Osteoblast (primary cell): ENCODE measurements at places on chromosomes 11 and 22.
A peak's percentile ranks its signal among the peaks of the same experiment; 100 is the strongest.

DNA sequence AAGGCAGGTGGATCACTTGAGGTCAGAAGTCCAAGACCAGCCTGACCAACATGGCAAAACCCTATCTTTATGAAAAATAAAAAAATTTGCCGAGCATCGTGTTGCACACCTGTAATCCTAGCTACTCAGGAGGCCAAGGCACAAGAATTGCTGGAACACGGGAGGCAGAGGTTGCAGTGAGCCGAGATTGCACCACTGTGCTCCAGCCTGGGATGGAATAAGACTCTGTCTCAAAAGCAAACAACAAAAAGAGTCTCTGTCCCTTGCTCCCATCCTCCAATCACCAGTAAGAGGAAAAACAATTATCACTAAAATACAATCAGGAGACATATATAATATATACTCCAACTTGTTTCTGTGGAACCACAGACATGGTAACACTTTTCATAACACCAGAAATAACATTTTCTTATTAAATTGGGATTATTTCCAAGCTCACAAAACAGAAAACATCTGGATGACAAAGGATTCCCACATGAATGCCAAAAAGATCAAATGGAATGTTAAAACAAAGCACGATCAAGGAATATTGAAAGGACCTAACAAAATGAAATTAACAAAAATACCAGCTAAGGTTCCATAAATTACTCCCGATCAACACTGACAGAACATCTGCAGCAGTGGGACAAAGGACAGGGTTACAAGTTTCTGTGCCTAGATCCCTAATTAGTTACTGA is 15.2 kb downstream of the FCHSD2 start:
- H3K27me3 ChIP-seq, result no peaks in the 10 kb centered on the region
- H3K36me3 ChIP-seq, result peaks cover 32% of the 10 kb centered on the region
- no peak overlapping the region for H3K27ac ChIP-seq
- peaks cover 3% of the 10 kb centered on the region for H3K4me1 ChIP-seq
- H3K4me3 ChIP-seq, result no peak overlapping the region

GRCh38 chr11:46726206-46726862 is 7.3 kb downstream of the F2 start:
- no peaks in the 10 kb centered on the region for H3K4me1 ChIP-seq
- no peaks in the 10 kb centered on the region for H3K36me3 ChIP-seq
- DNase-seq, result peak; percentile 45
- H3K27ac ChIP-seq, result no peak overlapping the region

DNA sequence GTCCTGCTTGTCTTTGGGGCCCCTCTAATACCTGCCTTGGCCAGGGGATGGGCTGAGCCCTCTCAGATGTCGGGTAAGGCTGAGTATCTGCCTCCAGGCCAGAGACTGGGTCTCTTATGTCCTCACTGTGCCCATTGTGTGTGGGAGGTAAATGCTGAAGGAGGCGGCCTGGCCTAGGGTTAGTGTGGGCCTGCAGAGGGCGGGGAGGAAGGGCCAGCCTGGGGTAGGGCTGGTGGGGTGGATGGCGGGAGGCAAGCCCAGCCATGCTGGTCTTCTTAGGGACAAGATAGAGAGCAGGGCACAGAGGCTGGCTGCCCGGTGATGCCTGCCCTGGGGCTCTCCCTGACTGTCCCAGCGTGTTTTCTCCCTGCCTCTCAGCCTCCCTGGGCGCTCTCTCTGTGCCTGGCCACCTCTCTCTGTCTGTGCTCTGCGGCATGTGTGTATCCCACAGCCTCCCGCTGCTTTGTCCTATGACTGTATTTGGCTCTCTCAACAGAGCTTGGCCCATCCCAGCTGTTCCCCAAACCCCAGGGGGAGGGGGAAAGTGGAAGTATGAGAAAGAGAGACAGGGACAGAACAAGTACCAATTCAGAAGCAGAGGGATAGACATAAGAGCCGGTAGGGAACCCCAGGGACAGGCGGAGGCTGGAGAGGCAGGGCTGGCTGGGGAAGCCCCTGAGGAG is 57.0 kb downstream of the PDE2A start:
- H3K4me3 ChIP-seq, result no peak overlapping the region
- no peaks in the 10 kb centered on the region for H3K4me1 ChIP-seq
- H3K27ac ChIP-seq, result no peak overlapping the region
- no peaks in the 10 kb centered on the region for H3K36me3 ChIP-seq
- peak; percentile 92 for DNase-seq

GRCh38 chr11:10314199-10315072 is 9.6 kb downstream of the ADM start:
- H3K36me3 ChIP-seq, result no peaks in the 10 kb centered on the region
- no peak for DNase-seq
- H3K27ac ChIP-seq, result peak overlapping the region; percentile 10
- H3K4me1 ChIP-seq, result peaks cover 8% of the 10 kb centered on the region
- no peaks in the 10 kb centered on the region for H3K27me3 ChIP-seq

DNA sequence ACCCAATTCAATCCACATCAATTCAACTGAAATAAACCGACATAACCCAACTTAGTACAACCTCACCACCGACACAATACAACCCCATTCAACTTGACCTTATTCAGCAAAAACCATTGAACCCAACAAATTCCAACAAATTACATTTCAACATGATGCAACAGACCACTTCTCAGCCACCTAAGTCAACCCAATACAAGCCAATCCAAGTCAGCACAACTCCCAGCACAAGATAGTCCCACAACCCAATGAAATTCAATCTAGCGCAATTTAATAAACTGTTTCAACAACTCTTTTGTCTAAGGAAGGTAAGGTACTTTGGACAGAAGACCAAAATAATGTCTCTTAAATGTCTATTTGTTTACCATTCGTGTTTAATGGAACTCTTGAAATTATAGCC is 226.0 kb downstream of the MIAT start:
- no peak overlapping the region for H3K27ac ChIP-seq
- H3K27me3 ChIP-seq, result no peaks in the 10 kb centered on the region
- H3K4me3 ChIP-seq, result no peak overlapping the region
- DNase-seq, result no peak
- H3K36me3 ChIP-seq, result no peaks in the 10 kb centered on the region
- H3K4me1 ChIP-seq, result peaks cover 38% of the 10 kb centered on the region

DNA sequence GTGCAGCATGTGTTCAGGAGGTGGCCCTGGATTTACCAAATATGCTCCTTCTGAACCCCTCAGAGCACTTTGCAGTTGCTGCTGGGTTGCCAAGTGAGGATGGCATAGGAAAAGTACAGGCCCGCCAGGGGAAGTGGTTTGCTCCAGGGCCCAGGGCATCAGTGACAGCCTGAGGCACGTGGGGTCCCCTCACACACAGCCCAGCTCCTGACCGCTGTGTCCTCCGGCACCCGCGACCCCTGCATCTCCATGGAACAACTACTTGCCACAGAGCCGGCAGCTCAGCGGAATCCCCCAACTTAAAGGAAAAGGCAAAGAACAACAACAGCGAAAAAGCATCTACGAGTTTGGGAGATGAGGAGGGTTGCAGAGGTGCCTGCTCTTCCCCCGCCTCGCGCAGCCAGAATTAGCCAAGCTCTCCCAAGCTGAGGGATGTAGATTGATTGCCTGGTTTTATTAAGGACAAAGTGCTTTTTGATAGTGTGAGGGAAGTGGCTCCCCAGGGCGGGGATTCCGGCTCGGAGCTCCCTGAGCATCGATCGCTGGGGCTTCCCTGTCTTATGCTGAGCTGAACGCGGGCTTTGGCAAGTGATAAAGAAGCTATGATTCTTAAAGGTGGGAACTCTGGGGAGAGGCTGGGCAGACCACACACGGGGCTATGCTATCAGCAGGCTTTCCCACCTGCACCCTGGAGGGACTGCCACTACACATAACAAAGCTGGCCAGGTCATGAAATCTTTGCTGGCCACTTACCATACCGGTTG is 174.5 kb downstream of the CEP164 start:
- H3K27me3 ChIP-seq, result peaks cover 2% of the 10 kb centered on the region
- no peak for DNase-seq
- H3K4me3 ChIP-seq, result no peak overlapping the region
- H3K4me1 ChIP-seq, result no peaks in the 10 kb centered on the region
- no peak overlapping the region for H3K27ac ChIP-seq

DNA sequence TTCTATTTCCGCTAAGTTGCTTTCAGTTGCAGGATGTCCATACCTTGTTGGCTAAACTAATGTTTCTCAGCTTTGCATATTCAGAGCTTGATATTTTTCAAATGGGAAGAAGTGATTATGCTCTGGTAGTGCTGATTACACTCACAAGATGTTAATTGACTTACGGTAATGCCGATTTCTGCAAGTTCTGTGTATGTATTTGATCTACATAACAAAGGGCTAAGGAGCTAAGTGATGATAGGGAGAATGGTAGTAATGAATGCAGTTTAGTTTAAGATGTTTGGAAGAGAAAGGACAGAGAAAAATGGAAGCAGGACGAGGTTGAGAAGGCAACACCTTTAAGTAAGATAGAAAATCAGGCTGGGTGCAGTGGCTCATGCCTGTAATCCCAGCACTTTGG is 61.4 kb downstream of the FAM83F start:
- peaks cover 4% of the 10 kb centered on the region for H3K27me3 ChIP-seq
- H3K4me3 ChIP-seq, result no peak overlapping the region
- H3K27ac ChIP-seq, result no peak overlapping the region
- no peaks in the 10 kb centered on the region for H3K36me3 ChIP-seq
- no peaks in the 10 kb centered on the region for H3K4me1 ChIP-seq

DNA sequence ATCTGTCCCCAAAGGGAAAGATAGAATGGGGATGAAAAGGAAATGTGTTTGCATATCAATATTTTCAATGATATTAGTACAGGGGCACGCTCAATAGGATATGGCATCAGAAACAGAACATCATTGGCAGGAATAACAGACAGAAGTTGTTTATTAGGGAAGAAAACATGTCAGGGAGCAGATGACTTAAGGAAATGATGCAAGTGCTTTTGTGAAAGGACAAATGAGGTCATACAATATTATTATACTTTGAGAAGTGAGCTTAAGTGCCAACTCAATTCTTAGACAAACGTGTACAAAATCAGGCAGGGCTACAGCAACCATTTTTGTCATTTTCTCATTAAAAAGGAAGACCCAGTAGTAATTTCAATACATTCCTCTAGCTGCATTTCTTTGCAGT is 388.4 kb downstream of the SOX6 start:
- no peaks in the 10 kb centered on the region for H3K36me3 ChIP-seq
- H3K4me1 ChIP-seq, result peaks cover 26% of the 10 kb centered on the region
- no peak overlapping the region for H3K4me3 ChIP-seq
- DNase-seq, result no peak
- no peaks in the 10 kb centered on the region for H3K27me3 ChIP-seq
- H3K27ac ChIP-seq, result peak overlapping the region; percentile 92

DNA sequence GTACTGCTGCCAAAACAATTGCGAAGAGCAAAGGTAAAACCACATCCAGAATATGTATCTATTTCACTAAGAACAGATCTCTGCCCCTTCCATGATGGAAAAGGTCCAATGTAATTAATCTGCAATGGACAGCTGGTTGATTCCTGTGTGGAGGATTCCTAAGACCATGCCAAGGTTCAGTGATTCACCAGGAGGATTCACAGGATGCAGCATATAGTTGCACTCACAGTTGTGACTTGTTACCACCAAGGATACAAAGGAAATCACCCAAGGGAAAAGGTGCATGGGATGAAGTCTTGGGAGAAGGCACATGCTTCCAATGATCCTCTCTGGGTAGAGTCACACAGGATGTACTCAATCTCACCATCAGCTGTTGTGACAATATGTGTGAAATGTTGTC is 35.1 kb upstream of the CUL5 start:
- no peaks in the 10 kb centered on the region for H3K36me3 ChIP-seq
- no peak overlapping the region for H3K27ac ChIP-seq
- H3K27me3 ChIP-seq, result no peaks in the 10 kb centered on the region
- H3K4me1 ChIP-seq, result no peaks in the 10 kb centered on the region
- no peak overlapping the region for H3K4me3 ChIP-seq
- DNase-seq, result no peak

GRCh38 chr11:58927393-58928106 is 11.7 kb upstream of the GLYATL1 start:
- H3K4me1 ChIP-seq, result peaks cover 24% of the 10 kb centered on the region
- H3K4me3 ChIP-seq, result peak overlapping the region; percentile 41
- H3K27ac ChIP-seq, result no peak overlapping the region
- H3K36me3 ChIP-seq, result no peaks in the 10 kb centered on the region
- no peaks in the 10 kb centered on the region for H3K27me3 ChIP-seq

GRCh38 chr11:119584193-119585042 is 144.6 kb downstream of the NECTIN1 start:
- no peak overlapping the region for H3K27ac ChIP-seq
- H3K4me1 ChIP-seq, result peaks cover 12% of the 10 kb centered on the region
- peak; percentile 94 for DNase-seq

DNA sequence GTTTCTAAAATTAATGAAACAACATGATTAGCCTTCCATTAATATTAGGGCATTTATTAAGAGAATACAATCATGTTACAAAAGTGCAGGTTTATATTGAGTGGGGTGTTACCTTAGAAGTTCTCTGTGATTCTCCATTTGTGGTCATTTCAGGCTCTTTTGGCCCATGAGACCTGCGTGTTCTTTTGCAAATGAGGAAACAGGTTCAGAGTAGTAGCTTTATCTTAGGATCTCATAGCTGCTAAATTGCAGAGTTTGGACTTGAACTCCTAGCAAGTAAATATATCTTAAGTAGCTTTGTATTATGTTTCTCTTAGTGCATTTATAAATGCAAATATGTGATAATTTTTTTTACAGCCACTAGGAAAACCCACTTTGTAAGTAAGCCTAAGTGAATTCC is 18.3 kb downstream of the FAR1 start:
- no peaks in the 10 kb centered on the region for H3K36me3 ChIP-seq
- no peaks in the 10 kb centered on the region for H3K27me3 ChIP-seq
- no peak for DNase-seq
- H3K4me3 ChIP-seq, result no peak overlapping the region
- no peak overlapping the region for H3K27ac ChIP-seq
- no peaks in the 10 kb centered on the region for H3K4me1 ChIP-seq

DNA sequence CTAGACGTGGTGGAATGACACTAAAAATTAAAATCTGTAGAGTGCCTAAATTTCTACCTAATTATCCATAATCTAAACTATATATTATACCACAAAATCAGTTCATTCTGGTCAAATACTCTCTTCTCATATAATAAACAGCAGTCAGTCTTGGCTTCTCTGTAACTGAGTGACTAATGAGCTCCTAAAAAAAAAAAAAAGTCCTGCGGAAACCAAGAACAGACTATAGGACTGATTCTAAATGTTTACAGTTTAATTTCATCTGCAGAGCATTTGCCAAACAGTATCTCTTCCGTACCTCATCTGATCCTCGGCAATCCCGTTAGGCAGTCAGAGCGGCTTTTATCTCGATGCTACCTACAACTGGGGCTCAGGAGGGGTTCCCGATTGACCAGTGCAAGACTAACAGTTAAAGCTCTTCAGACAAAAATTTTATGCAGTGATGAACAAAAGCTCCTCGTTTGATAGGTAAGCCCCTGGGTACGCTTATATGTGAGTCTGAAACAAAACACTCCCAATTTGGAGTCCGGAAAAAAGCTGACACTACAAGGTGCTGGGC is 686 bp downstream of the KIF18A start:
- H3K4me3 ChIP-seq, result peak overlapping the region; percentile 85
- H3K36me3 ChIP-seq, result no peaks in the 10 kb centered on the region
- no peaks in the 10 kb centered on the region for H3K27me3 ChIP-seq
- peaks cover 42% of the 10 kb centered on the region for H3K4me1 ChIP-seq

GRCh38 chr11:64447831-64448598 is 89.1 kb downstream of the RPS6KA4 start:
- H3K4me3 ChIP-seq, result peak overlapping the region; percentile 58
- DNase-seq, result peak; percentile 89
- peaks cover 36% of the 10 kb centered on the region for H3K27me3 ChIP-seq
